ENCODE measurements at places on chromosomes 12 and 14.

- DNase-seq = no peak
Measured at GRCh38 chr14:31172084-31172483, 35.5 kb downstream of the HECTD1 start.

GRCh38 chr14:61089126-61089750 lies 108.2 kb downstream of the SLC38A6 start:
- no peak for DNase-seq

GRCh38 chr12:196436-196835 lies 17.5 kb downstream of the SLC6A12 start:
- no peak for DNase-seq

- DNase-seq = no peak
Measured at GRCh38 chr12:89593873-89594272, 68.0 kb upstream of the POC1B start.

DNA sequence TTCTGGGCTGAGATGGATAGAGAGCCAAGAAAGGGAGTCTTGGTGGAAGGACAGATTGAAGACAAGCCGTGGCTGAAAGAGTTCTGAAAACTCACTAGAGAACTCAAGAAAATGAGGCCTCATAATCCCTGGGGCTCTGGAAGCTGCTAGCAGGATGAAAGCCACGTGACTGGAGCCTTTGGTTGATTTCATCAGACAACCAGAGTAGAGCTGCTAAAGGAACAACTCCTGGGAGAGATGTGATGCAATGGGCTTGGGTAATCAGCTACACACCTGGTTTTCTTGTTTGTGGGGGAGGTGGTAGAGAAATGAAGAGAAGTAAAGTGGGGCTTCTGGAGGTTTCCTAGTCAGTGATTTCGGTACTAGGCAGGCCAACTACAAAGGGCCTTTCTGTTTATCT lies 13.4 kb downstream of the CSRNP2 start:
- DNase-seq = no peak

GRCh38 chr12:4174417-4174816 lies 99.1 kb upstream of the CCND2 start:
- no peak for DNase-seq

- no peak for DNase-seq
Measured at GRCh38 chr12:73726881-73727280, 810.8 kb upstream of the ATXN7L3B start.

GRCh38 chr14:100433428-100433814 lies 110.3 kb downstream of the SLC25A47 start:
- DNase-seq = no peak

DNA sequence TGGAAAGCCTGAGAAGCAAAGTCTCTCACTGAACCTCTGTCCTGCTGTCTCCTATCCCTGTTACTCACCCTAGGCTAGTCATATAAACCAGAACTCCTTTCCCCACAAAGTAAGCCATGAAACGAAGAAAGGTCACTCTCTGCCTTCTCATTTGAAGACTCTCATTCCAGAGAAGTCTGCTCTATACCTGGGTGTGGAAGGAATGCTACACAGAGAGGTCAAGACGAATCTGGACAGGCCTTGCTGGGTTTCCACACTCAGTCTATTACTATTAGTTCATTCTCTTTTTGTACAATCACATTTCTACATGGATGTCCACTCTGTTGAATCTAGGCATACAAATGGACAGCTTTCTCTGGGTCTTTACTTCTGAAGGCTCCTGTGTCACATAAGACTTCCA lies 2.4 kb upstream of the AEBP2 start:
- no peak for DNase-seq

GRCh38 chr14:29148221-29148620 lies 381.6 kb downstream of the FOXG1 start:
- DNase-seq = no peak

DNA sequence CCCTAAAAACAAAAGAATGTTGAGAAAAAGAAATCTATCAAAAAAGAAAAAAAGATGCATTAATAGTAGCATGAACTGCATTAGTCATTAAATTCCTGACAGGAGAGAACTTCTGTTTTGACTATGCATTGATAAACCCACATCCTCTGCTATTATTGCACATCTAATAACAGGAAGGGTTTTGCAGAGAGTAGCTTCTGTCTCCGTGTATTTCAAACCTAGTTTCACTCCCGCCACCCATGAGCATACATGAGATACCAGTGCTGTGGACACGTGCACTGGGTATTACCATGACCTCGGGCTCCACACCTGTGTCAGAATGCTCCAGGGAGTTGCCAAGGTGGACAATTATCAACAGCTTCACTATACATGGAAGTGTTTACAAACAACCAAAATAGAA lies 449.1 kb upstream of the SOX5 start:
- no peak for DNase-seq

- no peak for DNase-seq
Measured at GRCh38 chr14:102419716-102420115, 57.0 kb downstream of the TECPR2 start.

All from thymus (tissue), 14 donors.